LoVo (cell line): ENCODE measurements at places on chromosomes 13 and 19.

GRCh38 chr13:41660411-41660810 is 203.1 kb downstream of the RGCC start:
- DNase-seq, result no peak

GRCh38 chr19:13652810-13653590 is 111.3 kb upstream of the MRI1 start:
- no peak for DNase-seq

- no peak for DNase-seq
Measured at GRCh38 chr13:109012115-109012514, 382.7 kb downstream of the MYO16 start.

GRCh38 chr19:38844093-38844686 is 5.6 kb downstream of the HNRNPL start:
- no peak for DNase-seq

DNA sequence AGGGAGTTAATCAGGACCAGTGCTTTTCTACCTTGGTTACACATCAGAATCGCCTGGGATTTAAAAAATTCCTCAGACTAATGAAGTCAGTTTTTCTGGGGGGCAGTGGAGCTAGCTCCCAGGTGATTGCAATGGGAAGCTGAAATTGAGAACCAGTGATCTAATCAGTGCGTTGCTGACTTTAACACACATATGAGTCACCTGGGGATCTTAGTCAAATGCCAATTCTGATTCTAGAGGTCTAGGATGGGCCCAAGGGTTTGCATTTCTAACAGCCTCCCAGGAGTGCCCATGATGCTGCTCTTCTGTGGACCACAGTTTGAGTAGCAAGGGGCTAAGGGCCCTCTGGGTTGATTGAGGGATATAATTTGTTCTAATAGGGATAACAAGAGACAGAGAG is 54.5 kb downstream of the KL start:
- no peak for DNase-seq

- DNase-seq, result no peak
Measured at GRCh38 chr19:9523885-9524474, 14.5 kb downstream of the ZNF426 start.

DNA sequence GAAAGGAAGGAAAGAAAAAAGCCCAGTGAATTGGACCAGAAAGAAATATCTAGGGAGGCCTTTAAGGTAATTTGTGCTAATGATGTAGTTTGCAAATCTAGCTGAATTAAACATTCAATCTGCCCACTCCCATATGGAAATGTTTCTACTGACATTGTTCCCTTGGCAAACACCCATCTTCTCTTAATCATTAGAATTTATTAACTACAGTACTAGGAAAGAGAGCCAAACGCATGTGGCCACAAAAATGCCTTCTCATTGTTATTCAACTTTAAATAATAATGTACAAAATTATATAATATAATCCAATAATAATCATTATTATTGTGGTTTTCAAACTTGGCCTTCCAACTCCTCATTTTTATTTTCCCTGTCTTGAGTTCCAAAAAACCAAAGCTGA is 234.7 kb downstream of the NHLRC3 start:
- DNase-seq, result no peak

DNA sequence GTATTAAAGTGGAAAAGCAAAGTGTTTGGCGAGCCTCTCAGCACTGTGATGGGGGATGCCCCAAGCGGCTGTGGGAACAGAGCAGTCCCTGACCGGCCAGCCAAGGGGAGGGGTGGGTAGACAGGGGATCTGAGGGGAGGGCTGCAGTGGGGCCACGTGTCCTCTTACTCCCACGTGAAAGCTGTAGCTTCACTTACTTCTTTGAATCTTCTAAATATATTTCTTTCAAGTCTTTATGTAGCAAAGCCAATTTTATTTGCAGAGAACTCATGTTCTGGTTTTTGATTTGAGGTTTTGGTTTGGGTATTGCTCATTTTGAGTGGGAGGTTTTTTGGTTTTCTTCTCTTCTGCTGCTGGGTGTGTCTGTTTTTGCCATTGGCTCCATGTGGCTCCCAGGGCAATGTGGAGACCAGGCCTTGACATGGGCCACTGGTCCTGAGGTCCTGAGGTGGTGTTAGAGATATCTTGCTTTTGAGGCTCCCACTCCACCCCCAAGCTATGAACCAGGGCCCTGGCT is 17.7 kb upstream of the OVOL3 start:
- DNase-seq, result no peak

DNA sequence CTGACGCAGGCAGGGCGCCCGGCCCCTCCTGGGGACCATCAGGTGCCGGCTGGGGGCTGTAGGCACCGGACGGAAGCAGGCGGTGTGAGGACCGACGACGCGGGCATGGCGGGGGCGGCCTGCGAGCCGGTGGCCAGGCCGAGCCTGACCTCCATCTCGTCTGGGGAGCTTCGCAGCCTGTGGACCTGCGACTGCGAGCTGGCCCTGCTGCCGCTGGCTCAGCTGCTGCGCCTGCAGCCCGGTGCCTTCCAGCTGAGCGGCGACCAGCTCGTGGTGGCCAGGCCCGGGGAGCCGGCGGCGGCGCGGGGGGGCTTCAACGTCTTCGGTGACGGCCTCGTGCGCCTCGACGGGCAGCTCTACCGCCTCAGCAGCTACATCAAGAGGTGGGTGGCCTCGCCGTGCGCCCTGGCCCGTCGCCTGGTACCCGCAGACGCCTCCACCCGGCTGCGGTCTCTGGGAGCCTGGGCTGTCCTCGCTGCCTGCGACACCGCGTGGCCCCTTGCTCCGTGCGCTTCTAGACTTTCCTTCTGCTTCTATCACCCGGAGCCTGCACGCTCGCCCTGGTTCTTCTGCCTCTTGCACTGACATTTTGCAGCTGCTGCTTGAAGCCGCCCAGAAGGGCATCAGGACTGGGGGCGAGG is 460 bp downstream of the MEDAG start:
- DNase-seq, result no peak

GRCh38 chr13:34070544-34071303 is 252.8 kb downstream of the RFC3 start:
- no peak for DNase-seq

GRCh38 chr19:27868007-27868406 is 1344.9 kb downstream of the UQCRFS1 start:
- DNase-seq, result no peak

- peak; percentile 10 for DNase-seq
Measured at GRCh38 chr19:1172353-1173158, 1.5 kb downstream of the SBNO2 start.

- no peak for DNase-seq
Measured at GRCh38 chr13:35723053-35723461, 246.6 kb upstream of the MAB21L1 start.

- DNase-seq, result no peak
Measured at GRCh38 chr13:35917942-35918645, 213.1 kb downstream of the DCLK1 start.

GRCh38 chr19:11159598-11160439 is 4.2 kb upstream of the SPC24 start:
- no peak for DNase-seq

- no peak for DNase-seq
Measured at GRCh38 chr13:89602655-89603054, 1744.8 kb upstream of the MIR17HG start.

- no peak for DNase-seq
Measured at GRCh38 chr13:44131069-44131614, 242.5 kb upstream of the SERP2 start.

- no peak for DNase-seq
Measured at GRCh38 chr19:55675661-55676354, 782 bp downstream of the EPN1 start.

GRCh38 chr13:44049081-44049945 is 169.6 kb downstream of the LACC1 start:
- DNase-seq, result no peak

DNA sequence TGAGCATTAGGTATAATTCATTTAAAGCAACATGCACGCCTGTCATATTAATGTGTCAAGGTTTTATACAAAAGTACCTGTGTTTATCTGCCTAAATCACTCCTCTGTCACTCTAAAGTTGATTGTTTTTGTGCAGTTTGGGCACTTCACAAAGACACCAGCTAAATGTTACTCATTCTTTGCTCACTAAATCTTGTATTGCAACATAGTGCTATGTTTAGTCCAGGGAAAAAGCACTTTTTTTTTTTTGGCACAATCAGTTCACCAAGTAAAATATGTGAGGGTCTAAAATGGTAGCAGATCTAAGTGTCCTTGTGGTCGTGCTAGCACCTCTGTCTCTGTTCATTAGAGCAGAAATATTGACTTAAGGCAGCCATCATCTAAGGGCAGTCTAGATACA is 2526.7 kb upstream of the PCDH20 start:
- DNase-seq, result no peak

GRCh38 chr13:40197936-40198595 is 468.4 kb downstream of the FOXO1 start:
- no peak for DNase-seq

- no peak for DNase-seq
Measured at GRCh38 chr19:1168572-1169410, 5.3 kb downstream of the SBNO2 start.

GRCh38 chr13:36986462-36987240 is 12.5 kb downstream of the ALG5 start:
- DNase-seq, result no peak

DNA sequence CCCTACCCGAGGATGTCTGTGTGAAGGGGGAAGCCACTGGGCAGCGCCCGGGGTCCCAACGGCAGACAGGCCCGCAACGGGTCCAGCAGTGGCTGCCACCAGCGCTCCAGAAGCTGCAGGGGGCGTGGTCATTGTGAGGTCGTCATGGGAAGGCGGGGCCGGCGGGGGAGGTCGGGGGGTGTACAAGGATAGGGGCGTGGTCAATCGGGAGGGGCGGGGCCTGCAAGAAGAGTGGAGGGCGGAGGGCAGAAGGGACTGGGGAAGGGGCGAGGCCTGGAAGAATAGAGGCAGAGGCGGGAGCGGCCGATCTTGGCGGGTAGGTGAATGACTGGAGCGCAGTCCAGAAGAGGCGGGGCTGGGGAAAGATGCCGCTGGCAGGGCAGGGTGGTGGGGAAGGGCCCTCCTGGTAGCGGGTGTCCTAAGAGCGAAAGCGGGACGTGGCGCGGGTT is 4.4 kb downstream of the FUZ start:
- no peak for DNase-seq

DNA sequence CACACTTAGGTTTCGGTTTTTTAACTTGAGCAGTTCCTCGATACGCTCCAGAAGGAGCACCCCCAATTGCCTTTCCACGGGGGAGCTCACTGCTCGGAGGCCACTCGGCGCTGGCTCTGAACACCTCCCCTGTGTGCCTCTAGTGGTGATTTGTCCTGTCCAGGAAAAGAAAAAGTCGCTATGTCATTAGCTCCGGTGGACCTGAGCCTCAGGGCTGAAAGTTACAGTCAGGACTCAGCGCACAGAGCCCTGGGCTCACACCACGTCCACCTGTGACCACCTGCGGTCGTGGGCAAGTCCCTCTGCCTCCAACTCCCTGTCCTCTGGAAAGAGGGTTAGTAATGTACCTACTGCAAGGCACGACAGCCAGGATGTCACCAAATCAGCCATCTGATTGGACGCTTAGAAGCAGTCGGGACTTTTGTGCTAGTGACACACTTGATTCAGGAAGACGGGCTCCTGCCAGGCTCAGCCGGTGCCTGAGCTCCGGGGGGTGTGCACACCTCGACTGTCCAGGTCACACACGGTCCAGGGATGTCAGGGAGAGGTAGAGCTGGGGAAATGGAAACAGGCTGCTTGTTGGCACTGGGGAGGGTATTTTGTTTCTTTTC is 3.9 kb upstream of the TMPRSS9 start:
- DNase-seq, result no peak

GRCh38 chr19:54262066-54262465 is 5.0 kb upstream of the LILRB5 start:
- DNase-seq, result no peak

- no peak for DNase-seq
Measured at GRCh38 chr19:10516064-10516385, 1.2 kb downstream of the S1PR5 start.

- no peak for DNase-seq
Measured at GRCh38 chr13:77872995-77873394, 45.6 kb downstream of the EDNRB start.

DNA sequence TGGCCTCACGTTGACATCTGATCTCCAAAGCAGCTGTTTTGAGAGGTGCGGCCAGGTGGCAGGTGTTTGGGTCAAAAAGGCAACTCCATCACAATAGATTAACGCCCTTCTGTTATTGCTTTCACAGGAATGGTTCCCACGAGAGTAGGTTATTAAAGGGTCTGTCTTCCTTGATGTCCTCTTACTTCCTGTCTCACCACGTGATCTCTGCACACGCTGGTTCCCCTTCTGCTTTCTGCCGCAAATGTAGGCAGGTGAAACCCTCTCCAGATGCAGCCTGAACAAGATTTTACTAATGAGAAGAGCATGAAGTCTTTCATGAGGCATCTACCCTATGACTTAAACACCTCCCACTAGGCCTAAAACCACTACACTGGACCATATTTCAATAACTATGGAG is 22.8 kb upstream of the ZNF564 start:
- DNase-seq, result no peak

DNA sequence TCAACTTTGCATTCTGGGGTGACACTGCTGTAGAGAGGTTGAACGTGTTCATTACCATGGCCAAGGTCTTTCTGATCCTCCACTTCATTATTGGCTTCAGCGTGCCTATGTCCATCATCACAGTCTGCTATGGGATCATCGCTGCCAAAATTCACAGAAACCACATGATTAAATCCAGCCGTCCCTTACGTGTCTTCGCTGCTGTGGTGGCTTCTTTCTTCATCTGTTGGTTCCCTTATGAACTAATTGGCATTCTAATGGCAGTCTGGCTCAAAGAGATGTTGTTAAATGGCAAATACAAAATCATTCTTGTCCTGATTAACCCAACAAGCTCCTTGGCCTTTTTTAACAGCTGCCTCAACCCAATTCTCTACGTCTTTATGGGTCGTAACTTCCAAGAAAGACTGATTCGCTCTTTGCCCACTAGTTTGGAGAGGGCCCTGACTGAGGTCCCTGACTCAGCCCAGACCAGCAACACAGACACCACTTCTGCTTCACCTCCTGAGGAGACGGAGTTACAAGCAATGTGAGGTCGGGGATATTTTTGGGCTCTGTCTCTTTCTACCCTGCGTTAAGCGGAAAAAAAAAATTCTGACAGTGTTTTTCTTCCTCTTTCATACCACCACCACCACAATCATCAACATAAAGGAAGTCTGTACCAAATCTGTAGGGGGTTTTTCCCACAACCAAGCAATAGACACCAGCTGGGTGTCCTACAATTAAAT is 29.5 kb downstream of the FPR3 start:
- no peak for DNase-seq
